ENCODE measurements at places on chromosomes 12 and 14.

DNA sequence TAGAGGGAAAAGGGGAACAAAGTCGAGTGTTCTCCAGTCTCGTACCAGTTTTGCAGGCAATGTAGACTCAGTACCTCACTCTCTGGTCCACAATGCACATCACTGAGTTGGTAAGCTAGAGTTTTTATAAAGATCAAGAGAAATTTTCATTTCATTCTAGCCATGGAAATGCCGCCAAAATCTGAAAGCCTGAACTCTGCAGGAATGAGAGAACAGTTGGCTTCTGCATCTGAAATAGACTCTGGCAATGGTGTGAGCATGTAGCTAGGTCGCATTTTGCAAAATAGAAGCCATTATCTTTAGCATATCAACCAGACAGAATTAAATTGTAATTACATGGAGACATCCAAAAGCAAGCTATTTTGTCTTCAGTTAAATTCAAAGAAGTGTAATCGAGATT lies 381.0 kb downstream of the NOVA1 start:
- DNase-seq = no peak

GRCh38 chr12:52873832-52874572 lies 25.2 kb upstream of the KRT78 start:
- DNase-seq = peak; percentile 87

- no peak for DNase-seq
Observed at GRCh38 chr14:35480119-35480769, 53.7 kb upstream of the INSM2 start.

GRCh38 chr12:24595652-24596235 lies 353.2 kb downstream of the BCAT1 start:
- no peak for DNase-seq

DNA sequence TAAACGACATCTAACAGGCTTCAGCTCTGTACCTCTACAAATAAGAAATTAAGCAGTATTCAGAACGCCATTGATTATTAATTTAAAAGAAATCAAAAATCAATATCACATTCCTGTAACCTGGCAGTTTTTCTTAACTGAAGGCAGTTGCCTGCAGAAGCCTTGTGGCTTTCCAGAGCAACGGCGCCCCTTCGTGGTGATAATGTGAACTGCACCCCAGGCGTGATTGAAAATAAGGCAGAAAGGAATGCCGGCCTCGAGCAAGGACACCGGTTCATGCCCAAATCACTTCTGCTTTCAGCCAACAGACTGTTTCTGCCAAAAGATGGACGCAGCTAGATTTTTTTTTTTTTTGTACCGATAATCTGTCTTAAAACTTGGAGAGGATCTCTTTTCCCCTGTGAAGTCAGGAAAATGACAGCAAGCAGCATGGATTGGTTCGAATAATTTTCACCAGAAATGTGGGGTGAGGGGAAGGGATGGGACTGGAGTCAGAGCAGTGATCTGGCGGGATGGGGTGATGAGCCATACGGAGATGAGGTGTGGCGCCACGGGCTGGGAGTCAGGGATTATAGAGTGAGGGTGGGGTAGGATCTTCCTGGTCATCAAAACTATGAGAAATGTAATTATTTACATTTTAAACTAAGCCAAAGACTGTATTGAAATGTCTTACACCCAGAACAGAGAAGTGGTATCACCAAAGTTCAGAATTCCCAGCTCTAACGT lies 473.0 kb downstream of the DPF3 start:
- DNase-seq = peak; percentile 82

GRCh38 chr14:99590746-99591555 lies 13.1 kb downstream of the CCDC85C start:
- DNase-seq = no peak

- no peak for DNase-seq
Observed at GRCh38 chr14:99561864-99562263, 42.1 kb downstream of the CCDC85C start.

DNA sequence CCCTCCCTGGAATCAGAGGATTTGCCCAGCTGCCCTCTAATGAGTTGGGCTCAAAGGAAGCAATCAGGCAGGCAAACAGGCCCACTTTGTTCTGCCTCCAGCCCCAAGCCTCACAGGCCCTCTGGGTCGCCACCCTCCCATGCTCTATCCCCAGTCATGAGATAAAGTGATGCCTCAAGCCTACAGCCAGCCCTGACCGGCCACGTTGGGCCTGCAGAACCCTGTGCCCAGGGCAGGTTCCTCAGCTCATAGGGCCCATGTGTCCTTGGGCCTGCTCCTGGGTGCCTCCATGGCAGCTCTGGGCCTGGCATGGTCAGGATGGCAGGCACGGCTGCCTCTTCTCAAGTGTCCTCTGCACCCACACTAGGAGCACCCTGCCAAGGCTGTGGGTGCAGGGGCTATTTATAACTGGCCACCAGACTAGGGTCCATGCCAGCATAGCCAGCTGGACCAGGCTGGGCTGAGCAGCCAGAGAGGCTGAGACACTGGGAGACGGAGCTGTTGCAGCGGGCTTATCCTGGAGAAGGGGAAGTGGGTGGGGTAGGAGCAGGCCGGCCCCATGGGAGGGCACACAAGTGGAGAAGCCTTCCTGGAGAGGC lies 20.2 kb downstream of the HDAC7 start:
- DNase-seq = no peak

DNA sequence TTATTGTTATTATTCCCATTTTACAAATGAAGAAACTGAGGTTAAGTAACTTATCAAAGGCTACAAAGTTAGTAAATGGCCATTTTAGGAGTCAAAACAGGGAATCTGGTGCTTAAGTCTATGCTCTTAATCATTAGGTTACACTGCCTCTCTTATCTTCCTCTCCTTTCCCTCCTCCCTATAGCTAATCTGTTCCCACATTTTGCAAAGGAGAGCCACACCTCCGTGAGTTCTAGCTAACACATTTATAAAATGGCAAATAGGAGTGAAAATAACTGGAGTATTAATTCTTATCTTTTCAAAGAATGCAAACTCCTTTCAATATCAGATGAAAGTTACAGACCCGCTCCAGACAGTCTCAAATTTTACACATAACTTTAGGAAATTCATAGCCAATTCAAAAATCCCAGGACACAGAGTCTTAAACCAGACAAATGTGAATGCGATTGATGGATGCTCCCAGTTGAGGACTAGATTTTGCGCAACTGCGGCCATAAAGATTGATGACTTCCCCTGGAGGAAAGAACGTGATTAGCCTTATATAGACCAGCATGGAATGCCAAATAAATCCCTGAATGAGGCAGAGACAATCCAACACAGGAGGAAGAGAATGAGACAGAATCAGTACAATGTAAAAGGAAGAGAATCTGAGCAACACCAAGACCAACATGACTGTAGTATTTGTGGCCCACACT lies 225.0 kb upstream of the ARID2 start:
- no peak for DNase-seq

DNA sequence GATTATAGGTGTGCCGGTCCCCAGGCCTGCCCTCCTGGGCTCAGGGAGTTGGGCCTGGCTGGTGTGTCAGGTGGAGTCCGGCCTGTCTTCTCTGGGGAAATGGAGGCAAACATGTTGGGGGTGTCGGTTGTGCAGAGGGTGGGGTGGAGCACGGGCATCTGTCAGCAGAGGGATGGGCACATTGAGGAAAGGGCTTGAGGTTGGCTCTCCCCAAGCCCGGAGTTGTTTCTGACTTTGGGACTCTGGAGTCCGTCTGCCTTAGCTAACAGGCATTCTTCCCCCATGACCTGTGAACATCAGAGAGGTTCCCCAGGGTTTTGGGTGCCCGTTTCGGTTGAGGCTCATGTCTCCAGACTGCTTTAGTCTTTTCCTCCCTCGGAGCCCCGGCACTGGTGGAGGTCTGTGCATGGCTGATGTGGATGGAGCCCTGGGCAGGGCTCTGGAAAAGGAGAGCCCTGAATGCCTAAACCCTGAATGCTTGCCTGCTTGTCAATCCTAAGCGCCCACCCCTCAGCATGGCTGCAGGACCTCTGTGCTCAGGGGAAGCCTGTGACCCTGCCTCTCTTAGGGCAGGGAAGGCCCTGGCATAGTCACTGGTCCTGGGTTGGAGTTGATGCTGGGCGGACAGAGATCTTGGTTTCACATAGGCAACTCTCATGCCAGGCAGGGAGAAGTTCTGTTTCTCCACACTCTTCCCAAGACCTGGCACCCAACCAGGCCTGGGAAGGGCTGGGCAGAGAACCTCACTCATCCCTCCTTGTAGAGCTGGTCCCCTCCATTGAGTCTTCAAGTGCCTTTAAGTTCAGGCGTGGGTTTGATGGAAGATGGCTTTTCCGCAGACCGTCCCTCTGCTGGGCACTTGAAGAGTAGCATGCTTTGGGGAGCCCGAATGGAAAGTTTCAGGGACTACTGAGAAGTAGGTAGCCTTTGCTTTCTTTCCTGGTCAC lies 12.9 kb downstream of the NYNRIN start:
- DNase-seq = peak; percentile 71

GRCh38 chr12:105319691-105320209 lies 10.7 kb upstream of the C12orf75 start:
- no peak for DNase-seq

- DNase-seq = no peak
Observed at GRCh38 chr12:76810671-76811419, 46.9 kb downstream of the ZDHHC17 start.

DNA sequence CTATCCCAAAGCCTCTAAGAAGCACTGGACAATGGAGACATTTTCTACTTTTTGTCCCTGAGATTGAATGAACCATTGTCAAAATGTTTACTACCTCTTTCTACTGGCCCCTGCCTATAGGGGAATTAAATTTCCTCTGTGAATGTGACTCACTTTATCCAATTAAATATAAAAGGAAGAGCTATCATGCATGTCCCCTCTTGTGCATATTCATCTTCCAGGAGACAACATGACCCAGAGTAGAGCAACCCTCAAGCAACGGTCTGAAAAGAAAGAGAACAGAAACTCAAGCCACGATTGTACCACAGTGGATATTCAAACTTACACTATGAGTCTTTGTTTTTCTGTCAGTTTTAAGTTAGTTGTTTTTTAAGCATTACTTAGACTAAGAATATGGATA lies 938.4 kb upstream of the ATXN7L3B start:
- no peak for DNase-seq

DNA sequence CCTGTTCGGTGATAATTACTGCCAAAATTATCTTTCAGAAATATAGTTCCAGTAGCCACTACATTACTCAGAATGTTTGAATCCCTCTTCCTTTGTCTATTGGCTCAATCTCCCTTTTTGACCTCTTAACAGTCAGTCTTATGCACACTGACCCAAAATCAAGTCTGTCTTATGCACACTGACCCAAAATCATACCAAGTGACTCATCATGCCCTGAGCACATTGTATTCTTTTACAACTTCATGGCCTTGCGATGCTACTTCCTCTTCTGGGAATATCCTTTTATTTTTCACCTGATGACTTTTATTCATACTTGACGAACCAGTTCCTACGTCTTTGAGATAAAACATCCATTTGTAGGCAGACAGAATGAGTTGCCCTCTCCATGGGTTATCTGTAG lies 182.3 kb downstream of the NPAS3 start:
- no peak for DNase-seq

GRCh38 chr14:100711493-100711892 lies 15.2 kb upstream of the DLK1 start:
- DNase-seq = no peak

- no peak for DNase-seq
Observed at GRCh38 chr12:106022568-106023012, 116.2 kb downstream of the NUAK1 start.

- no peak for DNase-seq
Observed at GRCh38 chr14:75334549-75335051, 56.0 kb downstream of the FOS start.

- no peak for DNase-seq
Observed at GRCh38 chr14:73976125-73976524, 26.0 kb downstream of the COQ6 start.

DNA sequence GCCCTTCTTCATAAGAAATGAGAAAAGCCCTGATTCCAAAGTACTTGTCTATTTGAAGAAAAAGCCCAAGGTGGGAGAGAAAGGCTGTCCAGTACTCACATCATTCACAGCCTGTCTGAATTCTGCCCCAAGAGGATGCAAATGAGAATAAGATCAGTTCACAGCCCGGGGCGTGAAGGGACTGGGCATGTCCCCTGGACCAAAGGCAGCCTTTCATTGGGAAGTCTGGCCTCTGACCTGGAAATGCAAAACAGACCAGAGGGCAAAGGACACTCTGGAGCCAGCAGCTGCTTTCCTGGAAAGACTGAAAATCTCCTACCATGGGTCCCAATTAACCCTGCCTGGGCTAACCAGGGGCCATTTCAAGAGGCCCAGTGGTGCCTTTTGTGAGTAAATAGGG lies 191.2 kb upstream of the PELI2 start:
- no peak for DNase-seq

GRCh38 chr14:32908196-32909084 lies 30.2 kb upstream of the NPAS3 start:
- no peak for DNase-seq

DNA sequence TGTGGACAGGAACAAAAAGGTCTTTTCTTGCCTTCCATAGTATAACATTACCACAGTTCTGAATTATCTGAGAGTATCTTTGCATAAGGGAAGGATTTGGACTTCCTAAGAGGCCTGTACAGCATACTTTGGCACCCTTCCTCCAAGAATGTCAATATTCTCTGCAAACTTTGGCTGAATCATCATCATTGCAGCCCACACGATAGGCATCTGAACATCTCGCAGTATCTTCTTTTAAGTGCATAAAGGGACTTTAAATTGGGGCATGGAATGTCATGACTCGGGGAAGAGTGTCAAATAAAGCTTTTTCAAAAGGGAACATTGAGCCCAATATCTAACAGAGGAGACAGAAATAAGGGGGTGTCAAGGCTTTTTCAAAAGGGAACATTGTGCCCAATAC lies 646.2 kb upstream of the STXBP6 start:
- DNase-seq = no peak

- no peak for DNase-seq
Observed at GRCh38 chr12:66960006-66960405, 281.1 kb upstream of the GRIP1 start.
